Muscle of leg (tissue), 16 donors: ENCODE measurements at places on chromosomes 2 and 18.
A peak's percentile ranks its signal among the peaks of the same experiment; 100 is the strongest.

DNA sequence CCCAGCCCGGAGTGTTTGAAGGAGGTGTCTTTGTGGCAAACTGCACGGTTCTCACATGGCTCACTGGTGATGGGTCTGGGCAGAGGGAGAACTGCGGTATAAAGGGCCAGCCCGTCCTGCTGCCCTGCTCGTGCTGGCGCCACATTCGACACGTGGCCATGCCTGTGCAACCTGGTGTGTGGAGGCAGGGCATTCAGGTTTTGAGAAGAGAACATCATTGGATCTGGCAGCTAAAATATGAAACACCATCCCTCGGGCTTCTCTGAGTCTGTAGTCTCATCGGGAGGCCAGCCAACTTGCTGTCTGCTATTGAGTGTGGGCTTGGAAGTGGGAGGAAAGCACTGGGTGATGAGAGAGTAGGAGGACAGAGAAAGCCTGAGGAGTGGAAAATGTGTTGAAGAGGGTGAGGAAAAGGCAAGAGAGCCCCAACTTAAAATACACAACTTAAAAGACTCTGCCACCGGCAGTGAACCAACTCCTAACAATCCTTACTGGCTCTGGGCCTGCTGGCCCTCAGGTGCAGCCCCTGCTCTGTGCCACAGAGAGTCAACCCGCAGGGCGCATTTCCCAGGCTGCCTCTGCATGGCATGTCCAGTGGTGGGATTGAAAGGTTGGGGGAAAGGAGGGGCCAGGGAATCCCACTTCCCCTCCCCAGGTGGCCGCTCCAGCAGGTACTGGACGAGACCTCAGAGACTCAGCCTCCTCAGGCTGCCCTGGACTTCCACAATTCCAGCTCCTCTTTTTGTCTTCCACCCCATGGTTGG, 112.7 kb upstream of the DLX2 start:
- DNase-seq: no peak
- H3K4me3 ChIP-seq: no peak overlapping the region
- H3K4me1 ChIP-seq: no peaks in the 10 kb centered on the region
- H3K27me3 ChIP-seq: no peaks in the 10 kb centered on the region

GRCh38 chr2:195505701-195506100, 151.3 kb upstream of the SLC39A10 start:
- no peaks in the 10 kb centered on the region for H3K27me3 ChIP-seq
- no peak for DNase-seq
- no peak overlapping the region for H3K4me3 ChIP-seq
- no peak overlapping the region for H3K27ac ChIP-seq
- H3K36me3 ChIP-seq: no peaks in the 10 kb centered on the region

- H3K4me1 ChIP-seq: peaks cover 6% of the 10 kb centered on the region
- peak overlapping the region; percentile 59 for H3K4me3 ChIP-seq
- DNase-seq: peak; percentile 57
- no peaks in the 10 kb centered on the region for H3K27me3 ChIP-seq
- peak overlapping the region; percentile 67 for H3K27ac ChIP-seq
These were observed 191.0 kb upstream of the TCF4 start for GRCh38 chr18:55778788-55779690.

GRCh38 chr2:168939918-168940317, 38.8 kb downstream of the G6PC2 start:
- no peaks in the 10 kb centered on the region for H3K4me1 ChIP-seq
- no peak for DNase-seq
- H3K27me3 ChIP-seq: no peaks in the 10 kb centered on the region
- no peak overlapping the region for H3K4me3 ChIP-seq
- H3K27ac ChIP-seq: no peak overlapping the region

GRCh38 chr2:96345438-96345837, 9.9 kb downstream of the NCAPH start:
- H3K4me3 ChIP-seq: no peak overlapping the region
- H3K36me3 ChIP-seq: peaks cover 25% of the 10 kb centered on the region
- H3K4me1 ChIP-seq: peaks cover under 1% of the 10 kb centered on the region
- no peak overlapping the region for H3K27ac ChIP-seq
- no peaks in the 10 kb centered on the region for H3K27me3 ChIP-seq

DNA sequence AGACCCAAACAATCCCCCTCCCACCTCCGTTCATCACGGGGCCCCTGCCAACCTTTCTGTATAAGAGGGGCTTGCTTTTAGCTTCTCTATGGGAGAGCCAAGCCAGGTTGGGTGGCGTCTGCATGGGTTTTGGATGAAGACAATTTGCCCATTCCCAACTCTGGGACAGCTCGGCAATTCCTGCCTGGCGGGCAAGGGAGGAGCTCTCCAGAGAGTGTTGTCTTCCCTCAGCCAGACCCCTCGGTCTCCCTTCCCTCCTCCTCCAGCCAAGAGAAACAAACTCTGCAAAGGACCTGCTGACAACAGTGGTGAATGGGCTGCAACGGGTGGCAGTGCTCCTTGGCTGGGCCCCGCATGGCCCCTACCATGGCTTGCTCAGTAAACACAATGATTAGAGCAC, 267.2 kb upstream of the HDAC4 start:
- H3K27me3 ChIP-seq: peaks cover 3% of the 10 kb centered on the region
- H3K27ac ChIP-seq: no peak overlapping the region
- H3K4me1 ChIP-seq: no peaks in the 10 kb centered on the region
- no peaks in the 10 kb centered on the region for H3K36me3 ChIP-seq

GRCh38 chr2:190722061-190722759, 73.3 kb downstream of the NAB1 start:
- H3K4me1 ChIP-seq: peaks cover 6% of the 10 kb centered on the region
- H3K4me3 ChIP-seq: no peak overlapping the region
- H3K27ac ChIP-seq: no peak overlapping the region
- H3K36me3 ChIP-seq: no peaks in the 10 kb centered on the region
- no peak for DNase-seq

- no peak for DNase-seq
- H3K36me3 ChIP-seq: no peaks in the 10 kb centered on the region
- no peak overlapping the region for H3K27ac ChIP-seq
- no peaks in the 10 kb centered on the region for H3K4me1 ChIP-seq
- no peaks in the 10 kb centered on the region for H3K27me3 ChIP-seq
- H3K4me3 ChIP-seq: no peak overlapping the region
These were observed 815.8 kb upstream of the FAM98A start for GRCh38 chr2:34414856-34415255.

- no peaks in the 10 kb centered on the region for H3K4me1 ChIP-seq
- no peak overlapping the region for H3K4me3 ChIP-seq
- H3K36me3 ChIP-seq: no peaks in the 10 kb centered on the region
- DNase-seq: no peak
These were observed 143.7 kb downstream of the MYO5B start for GRCh38 chr18:50051288-50051687.

DNA sequence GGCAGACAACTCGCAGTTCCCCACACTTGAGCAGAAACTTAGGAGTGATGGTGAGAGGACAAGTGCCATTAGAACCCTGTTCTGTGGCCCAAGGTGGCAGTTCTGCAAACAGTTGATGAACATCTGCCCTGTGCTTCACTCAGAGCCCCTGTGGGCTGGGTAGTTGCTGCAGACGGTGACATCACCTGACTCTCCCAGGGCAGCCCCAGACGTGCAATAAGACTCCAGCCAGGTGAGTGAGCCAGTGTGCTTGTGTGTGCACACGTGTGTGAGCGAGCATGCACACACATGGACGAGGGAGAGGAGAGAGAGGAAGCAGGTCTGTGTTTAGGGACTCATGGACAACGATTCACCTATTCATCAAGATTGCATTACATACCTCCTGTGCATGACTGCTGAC, 136.0 kb upstream of the GLI2 start:
- no peak overlapping the region for H3K27ac ChIP-seq
- peaks cover 47% of the 10 kb centered on the region for H3K4me1 ChIP-seq
- no peak for DNase-seq
- no peak overlapping the region for H3K4me3 ChIP-seq
- H3K36me3 ChIP-seq: no peaks in the 10 kb centered on the region
- no peaks in the 10 kb centered on the region for H3K27me3 ChIP-seq

GRCh38 chr2:120456867-120457266, 110.9 kb downstream of the INHBB start:
- no peaks in the 10 kb centered on the region for H3K4me1 ChIP-seq
- no peaks in the 10 kb centered on the region for H3K27me3 ChIP-seq
- H3K27ac ChIP-seq: no peak overlapping the region
- DNase-seq: no peak

GRCh38 chr2:95043300-95044093, 18.0 kb downstream of the MAL start:
- H3K4me3 ChIP-seq: no peak overlapping the region
- H3K27me3 ChIP-seq: peaks cover 6% of the 10 kb centered on the region
- no peaks in the 10 kb centered on the region for H3K36me3 ChIP-seq
- peak overlapping the region; percentile 57 for H3K27ac ChIP-seq
- peak; percentile 92 for DNase-seq
- peaks cover 42% of the 10 kb centered on the region for H3K4me1 ChIP-seq

GRCh38 chr2:137826373-137827372, 137.6 kb upstream of the HNMT start:
- H3K27me3 ChIP-seq: no peaks in the 10 kb centered on the region
- H3K4me3 ChIP-seq: no peak overlapping the region
- DNase-seq: no peak
- no peaks in the 10 kb centered on the region for H3K4me1 ChIP-seq

- H3K4me1 ChIP-seq: peaks cover 26% of the 10 kb centered on the region
- peak; percentile 53 for DNase-seq
- H3K4me3 ChIP-seq: no peak overlapping the region
- no peaks in the 10 kb centered on the region for H3K27me3 ChIP-seq
- H3K36me3 ChIP-seq: no peaks in the 10 kb centered on the region
- no peak overlapping the region for H3K27ac ChIP-seq
These were observed 146.1 kb downstream of the BCL11A start for GRCh38 chr2:60407398-60407797.

- peak overlapping the region; percentile 29 for H3K27ac ChIP-seq
- no peaks in the 10 kb centered on the region for H3K36me3 ChIP-seq
- DNase-seq: peak; percentile 41
- no peak overlapping the region for H3K4me3 ChIP-seq
- H3K27me3 ChIP-seq: no peaks in the 10 kb centered on the region
These were observed 102.9 kb downstream of the CABLES1 start for GRCh38 chr18:23238152-23238531.

DNA sequence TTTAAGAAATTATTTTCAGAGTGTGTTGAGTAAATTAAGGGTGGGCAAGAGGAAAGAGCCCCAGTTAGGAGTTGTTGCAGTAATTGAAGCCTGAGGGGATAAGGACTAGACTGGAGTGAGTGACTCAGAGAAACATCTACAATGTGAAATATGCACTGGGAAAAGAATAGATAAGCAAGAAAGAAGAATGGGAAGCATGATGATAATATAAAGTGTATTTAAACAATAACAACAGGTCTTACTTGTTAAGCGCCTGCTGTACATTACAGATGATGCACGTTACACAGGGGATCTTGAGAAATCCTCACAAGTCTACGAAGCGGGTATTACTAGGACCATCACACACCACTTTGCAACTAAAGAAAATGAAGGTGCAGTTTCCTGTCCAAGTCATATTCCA, 73.6 kb upstream of the STK17B start:
- no peak overlapping the region for H3K4me3 ChIP-seq
- H3K27me3 ChIP-seq: no peaks in the 10 kb centered on the region
- no peak overlapping the region for H3K27ac ChIP-seq
- no peaks in the 10 kb centered on the region for H3K36me3 ChIP-seq

- no peak for DNase-seq
- no peaks in the 10 kb centered on the region for H3K36me3 ChIP-seq
- H3K4me1 ChIP-seq: no peaks in the 10 kb centered on the region
- no peaks in the 10 kb centered on the region for H3K27me3 ChIP-seq
- H3K4me3 ChIP-seq: no peak overlapping the region
These were observed 98.1 kb upstream of the ACAA2 start for GRCh38 chr18:49911427-49911826.

- no peaks in the 10 kb centered on the region for H3K36me3 ChIP-seq
- peaks cover 11% of the 10 kb centered on the region for H3K4me1 ChIP-seq
- DNase-seq: no peak
- H3K27ac ChIP-seq: no peak overlapping the region
- no peak overlapping the region for H3K4me3 ChIP-seq
These were observed 91.7 kb upstream of the LCLAT1 start for GRCh38 chr2:30355306-30355705.

DNA sequence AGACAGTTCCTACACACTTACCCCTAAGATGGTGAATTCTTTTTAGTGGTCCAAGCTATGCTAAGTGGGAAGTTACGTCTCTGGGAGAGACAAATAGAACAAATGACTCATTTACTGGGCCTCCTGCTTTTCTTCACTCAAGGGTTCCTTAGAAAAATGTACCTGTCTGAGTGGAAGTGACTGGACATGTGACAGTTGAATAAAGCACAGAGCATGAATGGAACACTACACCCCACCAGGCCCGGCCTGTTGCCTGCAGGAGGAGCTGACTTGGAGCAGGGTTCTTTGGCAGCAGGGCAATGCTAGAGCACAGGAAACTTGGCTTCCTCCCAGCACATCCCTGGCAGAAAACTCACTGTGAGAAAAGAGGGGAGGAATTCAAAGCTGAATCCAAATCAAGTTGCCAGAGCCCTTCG, 451.0 kb upstream of the SETBP1 start:
- no peaks in the 10 kb centered on the region for H3K36me3 ChIP-seq
- no peak overlapping the region for H3K27ac ChIP-seq
- H3K4me1 ChIP-seq: peaks cover 5% of the 10 kb centered on the region
- peak; percentile 93 for DNase-seq
- no peaks in the 10 kb centered on the region for H3K27me3 ChIP-seq

DNA sequence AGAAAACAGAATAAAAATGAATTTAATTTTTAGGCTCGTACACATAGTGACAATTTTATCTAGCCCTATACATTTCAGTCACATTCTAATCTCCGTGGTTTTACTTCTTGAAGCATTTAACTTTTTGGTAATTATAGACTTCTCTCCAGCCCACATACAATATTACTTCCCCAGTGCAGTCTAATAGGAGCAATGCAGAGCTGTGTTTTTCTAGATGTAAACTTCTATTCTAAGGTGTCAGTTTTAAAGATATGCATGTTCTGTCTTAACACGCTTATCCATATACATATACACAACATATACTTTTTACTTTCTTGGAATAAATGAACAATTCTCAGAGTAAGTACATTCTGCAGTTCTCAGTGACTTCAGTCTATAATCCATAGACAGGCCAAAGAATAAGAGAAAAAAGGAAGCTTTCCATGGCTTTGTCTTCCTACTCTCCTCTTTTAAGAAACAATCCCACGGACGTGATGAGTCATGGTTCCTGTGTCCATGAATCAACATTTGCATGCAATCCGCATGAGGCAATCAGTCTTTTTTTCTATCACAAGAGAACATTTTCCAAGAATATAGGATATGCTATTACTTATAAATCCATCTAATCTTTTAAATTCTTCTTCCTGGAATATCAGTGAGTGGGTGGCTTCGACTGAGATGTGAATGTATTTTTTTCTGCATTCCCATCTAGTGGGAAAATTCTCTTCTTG, 42.8 kb downstream of the CCDC102B start:
- H3K27me3 ChIP-seq: no peaks in the 10 kb centered on the region
- no peaks in the 10 kb centered on the region for H3K36me3 ChIP-seq
- no peak overlapping the region for H3K4me3 ChIP-seq
- H3K4me1 ChIP-seq: no peaks in the 10 kb centered on the region
- H3K27ac ChIP-seq: peak overlapping the region; percentile 18
